ENCODE measurements at places on chromosomes 16 and 17. TPM values are rescaled to one million over a fixed set of nuclear protein-coding genes. Genes with fewer than 3 reads are reported as not detected.

GRCh38 chr17:67526700-67527099, 149.6 kb downstream of the PITPNC1 start:
- no peak for DNase-seq

DNA sequence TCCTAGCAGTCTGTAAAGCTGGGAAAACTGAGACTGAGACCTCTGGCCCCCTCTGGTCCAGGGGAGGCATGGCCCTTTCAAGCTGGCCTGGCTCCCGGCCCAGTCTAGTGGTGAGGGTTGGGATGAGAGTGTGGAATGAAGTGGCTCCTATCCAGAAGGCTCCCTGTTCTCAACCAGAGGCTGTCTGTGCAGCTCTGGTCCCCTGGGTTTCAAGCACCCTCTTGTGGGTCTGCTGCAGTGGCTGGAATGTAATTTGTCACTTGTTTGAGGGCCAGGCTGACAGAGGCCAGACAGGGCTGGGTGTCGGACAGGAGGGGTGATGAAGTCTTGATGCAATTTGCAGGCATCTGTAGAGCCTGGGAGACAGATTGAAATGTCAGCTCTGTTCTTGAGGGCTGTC, 22.1 kb upstream of the PHF12 start:
- peak; percentile 43 for DNase-seq

- DNase-seq = no peak
These were observed 127.6 kb downstream of the ABCC6 start for GRCh38 chr16:16095646-16096045.

DNA sequence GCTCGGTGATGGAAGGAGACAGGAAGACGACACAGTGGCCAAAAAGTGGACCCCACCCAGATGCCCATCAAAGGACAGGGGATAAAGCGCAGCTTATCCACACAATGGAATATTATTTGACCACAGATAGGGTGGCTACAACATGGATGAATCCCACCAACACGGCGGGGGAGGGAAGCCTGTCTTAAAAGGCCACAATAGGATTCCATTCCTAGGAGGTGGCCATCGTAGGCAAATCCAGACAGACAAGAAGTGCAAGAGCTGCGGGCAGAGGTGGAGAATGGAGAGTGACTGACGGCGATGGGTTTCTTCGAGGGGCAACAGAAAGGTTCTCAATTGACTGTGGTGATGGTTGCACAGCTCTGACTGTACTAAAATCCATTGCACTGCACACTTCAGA, 16.0 kb downstream of the SLC38A8 start:
- no peak for DNase-seq

GLP2R gene
- total RNA-seq = 0.91 TPM

- DNase-seq = peak; percentile 31
These were observed 759.0 kb upstream of the SOX9 start for GRCh38 chr17:71361656-71362450.

DNA sequence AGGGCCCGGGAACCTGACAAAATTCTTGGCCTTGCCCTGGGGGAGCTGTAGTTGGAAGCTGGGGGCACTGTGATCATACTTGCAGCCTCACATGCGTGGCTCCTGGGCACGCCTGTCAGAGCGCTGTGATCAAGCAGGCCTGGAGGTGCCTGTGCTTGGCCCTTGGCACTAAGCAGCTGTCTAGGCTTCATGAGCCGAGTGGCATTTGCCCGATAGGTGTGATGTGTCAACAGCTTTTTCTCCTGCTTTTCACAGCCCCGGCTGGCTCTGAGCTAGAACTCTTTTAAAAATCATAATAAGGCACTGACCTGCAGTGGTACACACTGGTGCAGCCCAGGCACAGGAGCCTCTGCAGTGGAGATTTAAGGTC, 113.8 kb downstream of the SOCS1 start:
- DNase-seq = no peak

DNA sequence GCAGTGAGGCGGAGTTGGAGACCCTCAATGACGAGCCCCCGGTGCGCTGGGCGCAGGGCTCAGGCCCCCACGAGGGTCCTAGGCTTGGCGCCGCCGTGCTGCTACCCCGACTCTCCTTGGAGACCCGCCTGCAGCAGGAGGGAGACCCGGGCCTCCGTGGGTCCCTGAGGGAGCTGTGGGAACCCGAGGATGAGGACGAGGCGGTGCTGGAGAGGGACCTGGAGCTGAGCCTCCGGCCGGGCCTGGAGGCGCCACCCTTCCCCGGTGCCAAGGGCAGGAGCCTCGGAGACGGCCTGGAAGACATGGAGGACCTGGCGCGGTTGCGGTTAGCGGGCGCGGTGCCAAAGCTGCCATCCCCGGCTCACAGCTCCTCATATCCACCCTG, 2.3 kb downstream of the MYO15B start:
- peak; percentile 36 for DNase-seq

- peak; percentile 57 for DNase-seq
These were observed 1.1 kb downstream of the MPP2 start for GRCh38 chr17:43905985-43906852.

- no peak for DNase-seq
These were observed 18.9 kb upstream of the HOXB9 start for GRCh38 chr17:48644910-48645557.

- no peak for DNase-seq
These were observed 7.4 kb upstream of the SCIMP start for GRCh38 chr17:5241861-5242671.

USH1G gene
- not detected for total RNA-seq

DNA sequence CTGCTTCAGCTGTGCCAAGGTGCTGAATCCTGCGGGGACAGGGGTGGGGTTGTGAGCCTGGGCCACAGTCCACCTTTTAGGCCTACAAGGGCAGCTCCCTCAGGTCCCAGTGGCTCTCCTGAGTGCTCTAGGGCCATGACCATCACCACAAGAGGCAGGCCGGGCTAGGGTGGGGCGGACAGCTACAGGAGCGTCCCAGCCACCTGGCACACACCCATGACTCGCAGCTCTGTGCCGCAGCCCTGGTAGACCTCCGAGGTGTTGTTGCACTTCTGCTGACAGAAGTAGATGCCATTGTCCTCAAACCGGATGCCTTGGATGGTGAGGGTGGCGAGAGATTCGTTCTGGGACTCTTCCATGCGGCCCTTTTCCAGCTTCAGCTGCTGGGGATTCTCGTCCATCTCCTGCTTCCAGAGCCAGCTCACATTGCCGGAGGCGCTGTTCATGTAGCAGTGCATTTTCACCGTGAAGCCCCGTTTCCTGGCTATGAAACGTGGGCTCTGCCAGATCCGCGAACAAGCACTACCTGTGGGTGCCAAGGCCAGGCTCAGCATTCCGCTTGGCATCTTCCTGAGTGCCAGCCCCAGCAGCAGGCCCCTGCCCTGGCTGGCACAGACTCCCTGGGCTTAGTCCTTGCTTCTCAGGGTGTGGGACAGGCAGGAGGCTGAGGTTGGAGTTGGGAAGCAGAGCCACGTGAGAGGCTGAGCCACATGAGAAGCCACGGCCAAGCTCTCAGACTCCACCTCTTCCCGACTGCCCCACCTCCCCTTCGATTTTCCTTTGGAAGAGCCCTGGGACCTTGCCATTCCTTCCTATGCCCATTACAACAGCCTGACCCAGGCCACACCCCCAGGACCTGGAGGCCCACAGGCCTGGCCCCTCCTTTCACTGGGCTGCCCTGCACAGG, 2.0 kb downstream of the CD79B start:
- no peak for DNase-seq

DNA sequence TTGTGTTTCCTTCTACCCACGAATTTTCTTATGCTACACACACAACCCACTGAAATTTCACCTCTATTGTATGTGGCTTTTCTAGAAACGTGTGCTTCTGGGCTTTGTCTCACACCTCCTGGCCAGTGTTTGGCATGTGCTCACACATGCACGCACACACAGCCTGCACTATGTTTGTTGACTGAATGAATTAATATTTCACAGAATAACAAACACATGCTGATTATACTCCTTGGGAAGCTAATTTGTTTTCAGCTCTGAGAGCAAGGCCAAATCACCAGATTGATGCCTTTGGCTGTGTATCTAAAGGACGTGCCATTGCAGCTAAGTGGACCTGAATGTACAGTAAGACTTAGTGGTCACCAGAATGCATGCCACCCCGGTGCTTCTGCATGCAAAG, 210.7 kb downstream of the WWOX start:
- peak; percentile 46 for DNase-seq

DNA sequence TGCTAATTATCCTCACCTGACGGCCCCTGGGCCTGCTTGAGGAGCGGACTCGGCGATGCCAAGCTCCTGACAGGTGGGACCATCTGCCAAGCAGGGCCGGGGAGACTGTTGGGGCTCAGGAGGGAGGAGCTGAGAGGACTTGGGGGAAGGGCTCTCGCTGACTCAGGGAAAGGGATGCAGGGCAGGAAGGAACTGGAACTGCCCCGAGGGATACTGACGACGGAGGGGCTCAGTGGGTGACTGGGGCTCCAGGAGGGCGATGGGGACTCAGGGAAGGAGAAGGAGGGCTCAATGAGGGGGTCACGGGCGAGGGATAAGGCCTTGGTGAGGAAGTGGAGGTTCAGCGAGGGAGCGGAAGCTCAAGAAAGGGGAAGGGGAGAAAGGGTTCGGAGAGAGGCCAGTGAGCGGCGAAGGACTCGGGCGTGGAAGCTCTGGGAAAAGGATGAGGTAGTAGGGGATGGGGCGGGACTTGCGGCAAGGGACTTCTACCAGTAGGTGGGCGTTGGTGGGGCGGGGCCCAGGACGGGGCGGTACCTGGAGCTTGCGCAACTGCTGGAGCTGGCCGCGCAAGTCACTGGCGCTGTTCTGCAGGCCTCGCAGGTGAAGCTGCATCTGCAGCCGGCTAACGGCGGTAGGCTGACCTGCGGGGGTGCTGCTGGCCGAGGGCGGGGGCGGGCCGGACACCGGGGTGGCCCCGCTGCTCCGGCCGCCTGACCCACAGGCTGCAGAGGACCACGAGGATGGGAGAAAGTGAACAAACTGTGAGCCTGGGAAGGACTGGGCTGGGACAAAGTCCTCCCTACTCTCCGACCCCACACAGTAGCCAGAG, 46.5 kb downstream of the SRCIN1 start:
- DNase-seq = peak; percentile 94

- DNase-seq = no peak
These were observed 24.6 kb upstream of the COX10 start for GRCh38 chr17:14044702-14045101.

- no peak for DNase-seq
These were observed 3.3 kb upstream of the N4BP1 start for GRCh38 chr16:48613061-48613957.

DNA sequence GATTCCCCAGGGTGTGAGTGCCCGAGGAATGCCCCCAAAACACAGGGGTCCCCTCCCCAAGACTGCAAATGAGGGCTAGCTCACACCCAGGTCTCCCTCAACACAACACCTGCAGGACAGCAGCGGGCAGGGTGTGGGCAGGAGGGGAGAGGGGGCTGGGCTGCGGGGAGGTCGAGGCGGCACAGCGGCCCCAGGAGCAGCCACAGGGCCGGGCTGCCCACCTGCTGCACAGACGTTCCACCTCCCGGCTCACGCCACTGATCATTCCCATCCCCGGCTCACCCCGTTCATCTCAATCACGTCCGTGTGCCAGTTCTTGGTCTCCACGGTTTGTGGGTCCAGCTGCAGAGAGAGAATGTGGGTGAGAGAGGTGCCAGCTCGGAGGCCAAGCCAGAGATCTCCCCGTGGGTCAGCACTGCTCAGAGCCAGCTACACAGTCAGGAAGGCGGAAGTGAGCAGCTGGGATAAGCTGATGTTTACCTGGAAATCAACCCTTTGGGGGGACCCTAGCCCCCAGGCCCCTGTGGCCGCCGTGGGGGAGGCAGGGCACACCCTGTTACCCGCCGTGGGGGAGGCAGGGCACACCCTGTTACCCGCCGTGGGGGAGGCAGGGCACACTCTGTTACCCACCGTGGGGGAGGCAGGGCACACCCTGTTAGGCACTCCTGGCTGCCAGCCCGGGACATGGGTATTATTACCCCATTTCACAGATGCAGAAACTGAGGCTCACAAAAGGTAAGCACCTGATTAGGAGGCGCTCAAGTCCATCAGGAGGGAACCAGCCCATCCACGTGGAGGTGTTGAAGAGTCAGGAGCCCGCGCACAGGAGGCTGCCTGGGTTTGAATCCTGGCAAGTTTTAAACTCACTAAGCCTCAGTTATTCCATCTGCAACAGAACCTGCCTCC, 16.1 kb downstream of the TIMM22 start:
- no peak for DNase-seq

DNA sequence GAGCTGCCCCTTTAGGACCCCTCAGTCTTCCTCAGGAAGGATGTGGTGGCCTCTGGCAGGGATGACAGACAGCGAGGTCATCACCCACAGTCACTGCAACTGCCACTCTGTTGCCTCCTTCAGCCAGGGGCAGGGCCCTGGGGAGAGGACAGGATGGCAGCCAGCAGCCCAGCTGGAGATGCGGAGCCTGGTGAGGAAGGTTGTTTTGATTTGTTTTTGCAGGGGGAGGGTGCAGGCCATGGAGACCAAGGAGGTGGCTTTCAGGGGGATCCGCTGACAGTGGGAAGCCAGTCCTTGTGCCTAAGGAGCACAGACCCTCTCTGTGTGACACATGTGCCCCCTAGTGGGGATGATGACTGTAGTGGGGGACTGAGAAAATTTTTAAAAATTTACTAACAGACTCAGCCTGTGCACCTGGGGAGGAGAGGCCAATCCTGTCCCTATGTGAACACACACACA, 7.4 kb downstream of the PRCD start:
- DNase-seq = peak; percentile 87

GRCh38 chr16:83955218-83956130, 2.4 kb downstream of the OSGIN1 start:
- no peak for DNase-seq

CACNA1G gene
- total RNA-seq = 0.15 TPM

KRT39 gene
- total RNA-seq = not detected

SLC12A3 gene
- total RNA-seq = not detected

DNA sequence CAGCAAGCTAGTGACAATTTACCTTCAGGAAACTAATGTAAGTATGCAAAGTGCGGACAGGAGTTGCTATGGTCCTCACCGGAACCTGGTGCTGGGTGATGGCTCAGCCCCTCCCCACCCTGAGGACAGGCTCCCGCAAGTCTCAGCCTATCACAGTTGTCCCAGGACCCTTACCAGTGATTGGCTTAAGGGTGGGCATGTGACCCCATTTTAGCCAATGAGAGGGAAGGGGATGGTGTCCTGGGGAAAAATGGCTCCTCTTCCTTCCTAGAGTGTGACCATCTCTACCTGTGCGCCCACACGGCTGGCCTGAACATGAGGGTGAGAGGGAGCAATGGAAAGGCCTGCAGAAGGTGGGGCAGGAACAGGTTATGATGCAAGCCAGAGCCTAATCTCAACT, 80.4 kb downstream of the C16orf78 start:
- no peak for DNase-seq

DNA sequence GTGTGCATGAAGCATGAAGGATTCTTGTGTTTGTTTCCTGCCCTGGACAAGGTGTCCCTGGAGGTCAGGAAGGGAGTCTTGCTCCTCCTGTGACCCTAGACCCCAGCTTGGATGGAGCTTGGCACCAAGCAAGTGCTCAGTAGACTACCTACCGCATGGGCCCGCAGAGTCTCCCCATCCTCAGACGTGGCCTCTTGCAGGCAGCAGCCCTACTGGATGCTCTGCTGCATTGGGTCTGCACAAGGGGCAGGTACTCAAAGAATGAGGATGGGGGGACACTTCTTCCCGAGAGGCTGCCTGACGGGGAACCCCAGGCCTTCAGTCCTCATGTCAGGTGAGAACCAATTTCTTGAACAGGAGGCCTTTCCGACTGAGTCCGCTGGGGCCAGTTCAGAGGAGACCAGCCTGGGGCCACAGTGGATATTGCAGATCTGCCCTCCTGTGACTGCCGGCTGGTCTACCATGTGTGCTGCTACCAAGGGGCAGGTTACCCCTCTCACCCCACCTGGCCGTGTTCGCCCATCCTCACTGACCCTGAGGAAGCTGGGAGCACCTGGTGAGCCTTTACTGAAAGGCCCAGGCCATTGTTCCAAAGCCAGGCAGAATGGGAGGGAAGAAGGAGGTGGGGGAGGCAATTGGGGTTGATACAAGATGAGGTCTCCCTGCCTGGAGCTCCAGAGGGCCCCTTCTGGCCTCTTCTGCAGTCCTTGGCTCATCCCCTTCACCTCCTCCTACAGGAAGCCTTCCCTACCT, 206.3 kb downstream of the RAB11FIP4 start:
- no peak for DNase-seq
